Cortex of kidney (tissue), 1 donor: ENCODE measurements at places on chromosomes 1 and 21.

DNA sequence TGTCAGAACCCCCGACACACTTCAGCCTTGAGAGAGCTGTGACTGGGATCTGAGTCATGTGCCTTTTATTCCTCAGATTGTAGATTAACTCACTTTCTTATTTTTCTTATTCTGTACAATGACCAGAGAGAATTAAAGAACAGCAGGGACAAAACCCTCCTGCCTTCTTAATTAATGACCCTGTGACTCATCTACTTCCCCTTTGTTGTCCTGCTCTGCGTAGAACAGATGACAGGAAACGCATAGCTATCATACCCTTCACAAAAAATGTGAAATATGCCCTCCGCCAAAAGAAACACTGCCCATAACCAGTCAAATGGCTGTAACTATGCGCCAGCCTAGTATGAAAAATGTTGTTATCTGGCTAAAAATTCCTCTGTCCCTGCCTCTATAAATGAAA, 9.1 kb upstream of the PADI2 start:
- no peak for DNase-seq

- no peak for DNase-seq
Observed at GRCh38 chr1:1189111-1189510, 15.4 kb downstream of the TTLL10 start.

DNA sequence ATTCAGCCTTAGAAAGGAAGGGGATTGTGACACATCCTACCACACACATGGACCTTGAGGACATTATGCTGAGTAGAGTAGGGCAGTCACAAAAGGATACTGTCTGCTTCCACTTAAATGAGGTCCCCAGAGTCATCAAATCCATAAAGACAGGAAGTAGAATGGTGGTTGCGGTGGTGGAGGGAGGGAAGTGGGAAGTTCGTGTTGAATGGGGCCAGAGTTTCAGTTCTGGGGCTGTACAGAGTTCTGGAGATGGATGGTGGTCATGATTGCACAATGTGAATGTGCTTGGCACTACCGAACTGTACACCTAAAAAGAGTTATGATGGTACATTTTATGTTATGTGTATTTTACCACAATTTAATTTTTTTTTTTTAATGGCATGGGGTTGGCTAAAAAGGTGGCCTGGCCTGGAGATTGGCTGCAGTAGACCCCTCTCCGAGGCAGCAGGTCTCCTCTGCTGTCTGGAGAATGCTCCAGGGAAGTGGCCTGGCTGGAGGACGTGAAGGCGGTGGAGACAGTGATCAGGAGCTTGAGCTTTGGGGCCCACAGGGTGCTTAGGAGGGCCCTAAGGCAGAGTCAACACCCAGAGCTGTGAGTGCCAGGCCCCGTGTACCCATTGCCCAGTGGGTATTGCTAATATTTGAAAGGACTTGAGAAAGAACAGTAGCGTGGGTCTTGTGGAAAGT, 30.4 kb downstream of the IFNGR2 start:
- no peak for DNase-seq

- DNase-seq: no peak
Observed at GRCh38 chr1:183932412-183932811, 105.1 kb downstream of the COLGALT2 start.

DNA sequence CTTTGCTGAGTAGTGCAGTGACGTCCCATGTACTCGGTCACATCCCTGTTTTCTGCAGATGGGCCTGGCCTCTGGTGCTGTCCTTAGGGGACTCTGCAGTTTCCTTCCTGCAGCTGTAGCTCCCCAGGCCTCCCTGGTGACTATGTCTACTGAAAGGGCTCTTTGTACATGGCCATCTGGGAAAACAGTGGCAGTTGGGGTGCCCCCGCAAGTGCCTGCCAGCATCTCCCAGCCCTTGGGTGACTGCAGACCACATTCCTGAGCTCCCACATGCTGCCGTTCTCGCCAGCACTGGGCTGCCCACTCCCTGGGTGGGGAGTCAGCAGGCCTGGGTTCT, 37.5 kb upstream of the KCNA10 start:
- no peak for DNase-seq

DNA sequence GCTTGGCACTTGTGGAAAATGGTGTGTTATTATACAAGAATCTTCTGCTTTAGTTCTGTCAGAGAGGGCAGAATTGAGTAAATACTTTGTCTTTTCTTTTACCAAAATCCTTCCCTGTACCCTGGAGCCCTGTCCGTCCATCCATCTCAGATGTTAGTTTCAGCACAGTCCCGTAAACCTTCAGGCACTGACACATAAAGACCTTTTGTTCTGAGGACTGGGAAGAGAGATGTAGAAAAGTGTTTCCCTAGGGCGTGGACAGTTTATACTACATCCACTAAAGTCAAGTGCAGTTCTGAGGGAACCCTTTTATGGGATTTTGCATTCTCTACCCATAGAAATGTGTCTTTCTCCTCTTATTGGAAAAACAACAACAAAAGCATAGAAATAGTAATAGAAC, 162.4 kb downstream of the PDE4B start:
- DNase-seq: no peak

DNA sequence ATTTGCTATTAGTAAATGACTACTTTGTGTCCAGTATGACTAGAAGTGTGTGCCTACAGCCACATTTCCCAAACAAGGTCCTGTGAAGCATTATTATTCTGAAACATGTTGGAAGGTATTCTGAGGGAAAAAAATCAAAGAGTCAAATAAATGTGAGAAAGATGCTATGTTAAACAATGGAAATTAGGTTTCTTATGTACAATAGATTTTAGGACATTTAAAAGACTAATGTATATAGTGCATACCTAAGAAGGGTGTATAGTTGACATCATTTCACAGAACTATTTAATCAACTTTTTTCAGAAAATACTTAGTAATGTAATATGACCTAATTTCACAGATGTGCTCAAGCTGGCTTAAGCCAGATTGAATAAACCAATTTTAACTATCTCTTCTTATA, 582.5 kb downstream of the USP25 start:
- DNase-seq: no peak

DNA sequence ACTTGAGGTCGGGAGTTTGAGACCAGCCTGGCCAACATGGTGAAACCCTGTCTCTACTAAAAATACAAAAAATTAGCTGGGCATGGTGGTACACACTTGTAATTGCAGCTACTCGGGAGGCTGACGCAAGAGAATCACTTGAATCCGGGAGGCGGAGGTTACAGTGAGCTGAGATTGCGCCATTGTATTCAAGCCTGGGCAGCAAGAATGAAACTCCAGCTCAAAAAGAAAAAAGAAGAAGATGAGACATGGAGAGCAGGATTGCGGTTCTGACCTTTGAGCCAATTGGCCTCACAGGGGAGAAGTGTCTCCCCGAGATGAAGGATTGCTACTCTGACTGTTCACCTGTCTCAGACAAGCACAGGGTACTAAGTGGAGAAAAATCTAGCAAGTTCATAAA, 6.6 kb downstream of the SCCPDH start:
- DNase-seq: no peak

GRCh38 chr1:3068564-3069431, at the start of gene PRDM16:
PRDM16 (plus strand) TSS chr1:3069203; CDS start chr1:3069260, 57 bp downstream.
- no peak for DNase-seq

- no peak for DNase-seq
Observed at GRCh38 chr1:6101826-6102531, 56.3 kb downstream of the KCNAB2 start.

- DNase-seq: no peak
Observed at GRCh38 chr1:181028196-181028595, 5.5 kb upstream of the STX6 start.

- no peak for DNase-seq
Observed at GRCh38 chr1:221394011-221394544, 347.8 kb downstream of the DUSP10 start.
